Natural killer cell (primary cell): ENCODE measurements at places on chromosomes 1 and 21. TPM values are rescaled to one million over a fixed set of nuclear protein-coding genes. Genes with fewer than 3 reads are reported as not detected.

DNA sequence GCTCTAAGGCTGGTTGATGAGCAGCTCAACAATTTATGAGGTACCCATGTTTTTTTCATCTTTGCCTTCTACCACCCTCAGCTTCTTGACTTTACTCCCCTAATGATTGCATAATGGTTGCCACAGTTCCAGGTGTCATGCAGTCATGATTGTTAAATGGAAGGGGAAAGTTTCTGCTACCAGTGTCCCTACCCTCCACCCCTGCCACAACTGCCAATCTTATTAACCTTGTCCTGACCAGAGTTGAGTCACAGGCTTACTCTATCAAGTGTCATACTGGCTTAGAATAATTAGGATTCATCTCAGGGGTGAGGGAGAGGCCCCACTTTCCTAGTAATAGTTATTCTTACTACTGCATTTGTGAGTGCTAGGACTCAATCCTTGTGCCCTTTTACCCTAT, 7.9 kb upstream of the FUBP1 start:
- peaks cover 2% of the 10 kb centered on the region for H3K36me3 ChIP-seq
- H3K4me3 ChIP-seq: no peak overlapping the region
- no peaks in the 10 kb centered on the region for H3K4me1 ChIP-seq
- H3K27me3 ChIP-seq: no peaks in the 10 kb centered on the region

GRCh38 chr1:197367627-197368026, 99.6 kb downstream of the CRB1 start:
- no peaks in the 10 kb centered on the region for H3K36me3 ChIP-seq
- no peaks in the 10 kb centered on the region for H3K4me1 ChIP-seq
- H3K4me3 ChIP-seq: no peak overlapping the region

- no peak overlapping the region for H3K4me3 ChIP-seq
- no peak overlapping the region for H3K27ac ChIP-seq
- H3K36me3 ChIP-seq: no peaks in the 10 kb centered on the region
Observed at GRCh38 chr1:110067893-110068645, 2.4 kb downstream of the ALX3 start.

CELA3A gene
- not detected for total RNA-seq

- H3K4me3 ChIP-seq: no peak overlapping the region
- no peak overlapping the region for H3K27ac ChIP-seq
- H3K36me3 ChIP-seq: no peaks in the 10 kb centered on the region
- H3K4me1 ChIP-seq: peaks cover 5% of the 10 kb centered on the region
- H3K27me3 ChIP-seq: no peaks in the 10 kb centered on the region
Observed at GRCh38 chr1:153869486-153869885, 53.3 kb downstream of the GATAD2B start.

DNA sequence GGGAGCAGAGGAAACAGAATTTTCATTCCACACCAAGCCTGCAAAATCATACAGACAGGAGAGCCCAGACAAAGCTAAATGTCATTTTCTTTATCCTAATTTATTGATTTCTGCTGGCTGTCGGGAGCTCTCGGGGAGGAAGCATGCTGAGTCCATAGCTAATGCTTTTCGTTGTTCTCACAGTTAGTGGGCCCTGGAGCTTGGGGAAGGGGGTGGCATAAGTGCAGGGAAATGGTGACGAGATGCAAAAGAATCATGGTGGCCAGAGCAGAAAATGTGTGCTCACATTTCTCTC, 202.4 kb downstream of the TOMM20 start:
- H3K4me3 ChIP-seq: no peak overlapping the region
- peak overlapping the region; percentile 38 for H3K27ac ChIP-seq
- H3K27me3 ChIP-seq: no peaks in the 10 kb centered on the region

GRCh38 chr1:61182480-61182879, 100.1 kb downstream of the NFIA start:
- no peak for DNase-seq
- H3K27me3 ChIP-seq: no peaks in the 10 kb centered on the region
- no peaks in the 10 kb centered on the region for H3K36me3 ChIP-seq
- no peak overlapping the region for H3K27ac ChIP-seq
- no peaks in the 10 kb centered on the region for H3K4me1 ChIP-seq

GRCh38 chr1:186183970-186184628, 191.0 kb downstream of the TPR start:
- no peaks in the 10 kb centered on the region for H3K4me1 ChIP-seq
- no peak overlapping the region for H3K27ac ChIP-seq
- no peaks in the 10 kb centered on the region for H3K36me3 ChIP-seq
- DNase-seq: no peak
- H3K27me3 ChIP-seq: no peaks in the 10 kb centered on the region
